ENCODE measurements at places on chromosomes 7 and 10. TPM values are rescaled to one million over a fixed set of nuclear protein-coding genes. Genes with fewer than 3 reads are reported as not detected.
A peak's percentile ranks its signal among the peaks of the same experiment; 100 is the strongest.

DNA sequence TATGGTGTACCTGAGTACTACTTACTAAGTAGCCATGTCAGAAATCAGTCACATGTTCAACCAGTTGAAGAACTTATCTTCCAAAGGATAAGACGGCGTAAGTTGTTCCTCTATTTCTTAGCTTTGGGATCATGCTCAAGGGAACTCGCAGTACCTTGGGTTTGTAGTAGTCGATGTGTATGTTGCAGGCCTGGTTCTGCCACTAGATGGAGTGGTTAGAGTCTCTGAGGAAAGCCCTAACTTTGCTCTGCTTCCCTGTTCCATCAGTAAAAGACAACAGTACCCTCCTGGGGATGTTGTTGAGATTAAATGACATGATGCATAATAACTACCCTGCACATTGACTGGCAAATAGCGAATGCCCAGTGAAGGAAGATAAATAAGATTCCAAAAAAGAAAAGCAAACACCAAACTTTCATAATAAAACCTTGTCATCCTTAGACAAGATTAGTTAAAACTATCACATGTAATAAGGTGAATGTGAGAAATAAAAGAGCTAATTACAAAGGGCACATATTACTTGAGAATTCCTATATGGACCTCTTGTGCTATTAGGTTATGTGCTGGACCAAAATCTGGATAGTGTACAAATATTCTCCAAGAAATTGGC, 165.9 kb downstream of the ABCA13 start:
- no peak for DNase-seq

DNA sequence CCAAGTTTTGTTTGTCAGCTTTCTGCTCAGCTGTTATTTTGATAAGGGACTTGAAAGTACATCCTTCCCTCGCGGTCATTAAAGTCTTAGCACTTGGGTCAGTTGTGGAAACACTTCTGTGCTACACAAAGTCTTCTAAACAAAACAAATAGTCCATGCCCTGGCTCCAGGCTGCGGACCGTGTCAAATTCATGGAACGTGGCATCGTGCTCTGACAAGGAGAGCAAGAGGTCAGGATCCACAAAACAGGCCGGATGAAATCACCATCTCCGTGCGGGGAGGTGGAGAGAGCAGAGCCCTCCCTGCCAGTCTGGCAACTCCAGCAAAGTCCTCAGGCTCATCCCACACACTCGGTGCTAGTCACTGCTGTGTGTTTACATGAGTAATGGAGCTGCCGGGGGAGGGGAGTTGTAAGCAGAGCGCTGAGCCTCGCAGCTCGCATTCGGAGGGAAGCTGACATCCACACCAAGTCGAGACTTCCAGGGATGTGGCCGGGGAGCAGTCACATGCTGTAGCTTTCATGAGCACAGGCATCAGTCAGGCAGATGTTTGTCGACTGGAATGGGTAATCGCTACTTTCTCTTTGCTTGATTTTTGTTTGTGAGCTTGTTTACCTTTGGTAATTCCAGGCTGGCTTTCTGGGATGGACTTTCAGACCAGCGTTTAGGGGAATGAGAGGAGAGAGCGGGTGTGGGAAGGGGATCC, 147.6 kb downstream of the ARID5B start:
- peak; percentile 82 for DNase-seq

- no peak for DNase-seq
Measured at GRCh38 chr7:114416129-114416990, 1.7 kb downstream of the FOXP2 start.

GRCh38 chr10:3750006-3750816, 34.8 kb downstream of the KLF6 start:
- DNase-seq: peak; percentile 54

DNA sequence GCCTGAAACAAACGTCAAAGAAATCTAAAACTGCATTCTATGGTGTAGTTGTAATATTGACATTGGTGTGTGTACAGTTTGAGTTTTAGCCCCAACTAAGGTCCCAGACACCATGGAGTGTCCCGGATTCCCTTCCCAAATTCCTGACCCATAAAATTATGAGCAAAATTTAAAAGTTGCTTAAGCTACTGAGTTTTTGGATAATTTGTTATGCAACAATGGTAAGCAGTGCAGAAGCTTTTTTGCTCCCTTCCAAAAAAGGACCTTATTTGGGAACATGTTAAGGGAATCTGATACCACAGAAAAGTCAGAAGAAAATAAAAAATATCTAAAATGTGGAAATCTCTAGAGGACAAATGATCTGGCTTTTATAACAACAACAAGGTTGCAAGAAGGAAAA, 63.3 kb upstream of the KMT2E start:
- DNase-seq: no peak

DNA sequence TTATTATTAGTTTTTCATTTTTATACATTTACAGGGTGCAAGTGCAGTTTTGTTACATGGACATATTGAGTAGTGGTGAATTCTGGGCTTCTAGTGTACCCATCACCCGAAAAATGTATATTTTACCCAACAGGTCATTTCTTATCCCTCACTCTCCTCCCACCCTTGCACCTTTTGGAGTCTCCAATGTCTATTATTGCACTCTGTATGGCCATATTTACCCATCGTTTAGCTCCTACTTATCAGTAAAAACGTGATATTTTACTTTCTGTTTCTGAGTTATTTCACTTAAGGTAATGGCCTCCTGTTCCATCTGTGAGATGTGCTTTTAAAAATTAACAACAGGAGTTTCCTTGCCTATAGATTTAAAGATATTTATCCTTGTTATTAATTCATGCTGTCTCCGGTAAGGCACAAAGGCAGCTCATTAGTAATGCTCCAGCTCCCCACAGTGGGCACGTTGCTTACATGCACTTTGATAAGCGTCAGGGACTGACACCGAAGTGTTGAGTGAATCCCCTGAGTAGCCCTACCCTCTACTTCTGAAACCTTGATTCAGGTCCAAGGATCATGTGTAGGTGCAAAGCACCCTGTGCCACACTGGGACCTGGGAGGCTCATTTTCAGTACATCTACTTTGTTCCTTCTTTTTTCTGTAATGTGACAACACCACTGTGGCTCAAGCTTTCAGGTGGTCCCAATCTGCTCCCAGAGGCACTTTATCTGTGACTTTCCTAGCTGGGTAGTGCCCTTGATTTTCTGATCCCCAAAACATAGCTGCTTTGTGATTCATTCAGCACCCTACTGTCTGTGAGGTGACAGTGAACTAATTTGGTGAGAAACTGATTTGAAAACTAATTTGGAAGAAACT, 27.3 kb downstream of the HYAL4 start:
- no peak for DNase-seq

CALHM3 gene
- total RNA-seq: not detected

CRYGN gene
- total RNA-seq: 0.41 TPM

EFCAB10 gene
- total RNA-seq: not detected

NEUROG3 gene
- total RNA-seq: not detected

SPDYE9 gene
- not detected for total RNA-seq

ARMC10 gene
- total RNA-seq: 22.6 TPM

VENTX gene
- 0.33 TPM for total RNA-seq

Measured in left ventricle myocardium inferior (tissue), 1 donor.